ENCODE measurements at places on chromosomes 6 and 20.

- no peak for DNase-seq
These were observed 296.1 kb downstream of the DHX35 start for GRCh38 chr20:39258253-39258652.

- no peak for DNase-seq
These were observed 35.8 kb downstream of the RIPOR2 start for GRCh38 chr6:24899997-24900325.

DNA sequence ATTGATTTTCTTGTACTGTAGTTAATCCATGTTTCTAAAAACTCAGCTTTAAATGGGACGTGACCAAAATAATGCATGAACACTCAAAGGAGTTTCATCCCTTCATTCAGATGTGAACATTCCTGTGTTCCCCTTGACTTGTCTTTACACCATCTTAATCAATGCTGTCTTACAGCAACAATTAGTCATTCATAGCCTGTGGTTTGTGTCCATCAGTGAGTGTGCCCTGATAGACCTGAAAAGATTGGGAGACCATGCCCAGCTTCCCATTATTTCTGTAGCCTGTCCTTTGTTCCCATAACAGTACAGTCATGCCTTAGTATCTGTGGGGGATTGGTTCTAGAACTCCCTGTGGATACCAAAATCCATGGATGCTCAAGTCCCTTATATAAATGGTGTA, 23.9 kb downstream of the NT5E start:
- no peak for DNase-seq

- DNase-seq, result no peak
These were observed 12.8 kb downstream of the KCNK15 start for GRCh38 chr20:44758247-44759101.

DNA sequence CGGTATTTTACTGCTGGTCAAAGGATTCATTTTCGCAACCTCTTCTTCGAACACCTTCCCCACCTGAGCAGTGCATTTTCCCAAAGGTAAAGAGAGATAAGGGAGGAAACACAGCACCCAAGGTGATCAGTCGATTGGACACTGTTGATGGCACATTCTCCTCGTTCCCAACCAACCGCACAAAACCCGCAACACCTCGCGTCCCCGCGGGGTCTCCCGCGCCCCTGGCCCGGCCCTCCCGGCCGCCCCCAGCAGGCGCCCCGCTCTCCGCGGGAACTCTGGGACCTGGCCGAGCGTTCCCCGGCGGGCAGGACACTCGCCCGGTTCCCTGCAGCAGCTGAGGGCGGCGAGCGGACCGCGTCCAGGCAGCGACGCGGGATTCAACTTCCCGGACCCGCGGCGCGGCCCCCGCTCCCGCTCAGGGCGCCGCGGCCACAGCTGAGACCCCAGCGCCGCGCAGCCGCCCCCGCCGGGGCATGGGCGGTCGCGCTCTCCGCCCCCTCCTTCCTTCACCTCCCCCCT, 506 bp downstream of the RGS17 start:
- no peak for DNase-seq
